ENCODE measurements at places on chromosomes 12 and 14.

GRCh38 chr12:106342397-106343213 is 14.9 kb upstream of the POLR3B start:
- DNase-seq, result peak; percentile 89

DNA sequence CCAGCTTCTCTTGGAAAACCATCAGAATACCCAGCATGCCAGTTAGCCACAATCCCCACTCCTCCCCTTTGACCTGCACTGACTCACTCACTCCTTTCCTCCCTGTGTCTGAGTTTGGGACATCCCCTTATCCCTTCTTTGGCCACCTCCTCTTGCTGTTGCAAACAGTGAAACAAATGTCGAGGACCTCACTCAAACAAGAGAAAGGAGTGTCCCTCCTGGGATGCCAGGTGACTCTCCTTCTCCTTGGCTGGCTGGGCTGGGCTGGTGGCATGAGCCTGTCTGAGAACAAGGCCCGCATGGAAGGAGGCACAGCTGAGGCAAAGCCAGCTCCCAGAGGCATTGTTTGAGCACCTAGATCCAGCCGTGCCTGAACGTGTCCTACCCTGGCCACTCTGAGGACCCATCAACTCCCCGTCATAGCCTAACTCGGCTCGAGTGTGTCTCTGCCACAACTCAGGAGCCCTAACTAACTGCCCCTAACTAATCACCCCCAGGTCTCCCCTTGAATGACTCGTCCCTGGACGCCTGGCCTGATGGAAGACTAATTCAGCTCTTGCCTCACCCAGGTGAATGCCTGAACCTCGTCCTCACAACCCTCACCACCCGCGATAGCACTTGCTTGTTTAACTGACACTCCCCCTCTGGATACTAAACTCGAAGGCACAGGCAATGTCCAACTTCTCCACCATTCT is 43.0 kb downstream of the NCOR2 start:
- peak; percentile 87 for DNase-seq

- peak; percentile 12 for DNase-seq
Measured at GRCh38 chr12:10867381-10867780, 16.7 kb downstream of the PRH1 start.

- DNase-seq, result no peak
Measured at GRCh38 chr14:62468946-62469345, 576.3 kb downstream of the KCNH5 start.

- DNase-seq, result peak; percentile 52
Measured at GRCh38 chr12:13566292-13566691, 369.8 kb downstream of the EMP1 start.

GRCh38 chr14:56964895-56965294 is 154.6 kb upstream of the OTX2 start:
- DNase-seq, result no peak

DNA sequence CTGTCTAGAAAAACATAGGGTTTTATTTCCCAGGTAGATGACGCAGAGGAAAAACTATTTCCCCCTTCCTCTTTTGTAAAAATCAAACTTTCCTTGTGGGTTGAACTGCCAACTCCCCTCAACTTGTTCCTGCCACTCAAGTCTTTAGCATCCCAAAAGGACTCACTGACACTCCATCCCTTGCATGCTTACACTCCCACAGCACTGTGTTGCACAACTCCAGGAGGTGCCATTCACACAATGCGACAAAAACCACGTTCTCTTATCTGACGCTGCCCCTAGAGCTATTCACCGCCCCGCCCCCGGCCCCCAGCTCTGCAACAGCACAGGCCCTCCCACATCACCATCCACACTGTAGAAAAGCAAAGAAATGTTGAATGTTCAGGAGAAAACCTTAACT is 16.9 kb upstream of the STON2 start:
- DNase-seq, result no peak

DNA sequence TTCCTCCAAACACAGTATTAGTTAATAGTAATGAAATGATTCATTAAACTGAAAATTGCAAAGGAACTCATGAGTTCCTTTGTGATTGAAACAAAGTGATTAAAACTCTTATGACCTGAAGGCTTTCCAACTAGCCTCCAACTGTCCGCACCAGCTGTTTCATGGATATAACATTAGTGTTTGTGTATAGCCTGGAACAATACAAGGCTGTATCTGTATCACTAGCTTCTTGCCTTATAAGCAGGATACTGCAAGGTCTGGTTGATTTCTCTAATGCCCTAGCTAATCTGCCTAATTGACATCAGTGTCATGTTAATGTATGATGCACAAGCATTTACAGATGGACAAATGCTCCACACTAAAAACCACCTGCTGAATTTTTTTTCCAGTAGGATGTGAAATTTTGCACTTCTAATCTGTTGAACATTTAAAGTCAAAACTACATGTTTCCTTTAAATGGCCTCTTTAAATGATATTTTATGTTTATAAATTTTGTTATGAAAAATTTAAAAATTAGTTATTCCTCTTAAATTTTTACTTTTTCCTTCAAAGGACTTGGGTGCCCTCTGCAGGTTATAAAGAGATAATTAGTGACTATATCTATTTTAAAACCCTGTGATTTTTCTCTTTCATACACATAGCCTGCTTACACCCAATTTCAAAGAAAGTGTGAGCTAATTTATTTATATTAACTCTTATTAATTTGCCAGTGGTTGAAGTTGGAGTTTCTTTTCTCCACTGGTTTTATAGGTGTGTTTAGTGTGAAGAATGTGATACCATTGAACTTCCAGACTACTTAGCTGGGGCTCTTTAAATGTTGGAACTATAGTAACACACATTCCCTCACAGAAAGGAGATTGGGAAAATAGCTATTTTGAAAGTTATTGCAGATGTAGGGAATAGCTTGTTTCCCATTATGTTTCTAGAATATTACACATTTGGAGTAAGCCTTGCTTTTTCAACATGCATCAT is 25.4 kb downstream of the AP5M1 start:
- DNase-seq, result peak; percentile 27

GRCh38 chr12:48545833-48546469 is 20.5 kb downstream of the OR8S1 start:
- no peak for DNase-seq

DNA sequence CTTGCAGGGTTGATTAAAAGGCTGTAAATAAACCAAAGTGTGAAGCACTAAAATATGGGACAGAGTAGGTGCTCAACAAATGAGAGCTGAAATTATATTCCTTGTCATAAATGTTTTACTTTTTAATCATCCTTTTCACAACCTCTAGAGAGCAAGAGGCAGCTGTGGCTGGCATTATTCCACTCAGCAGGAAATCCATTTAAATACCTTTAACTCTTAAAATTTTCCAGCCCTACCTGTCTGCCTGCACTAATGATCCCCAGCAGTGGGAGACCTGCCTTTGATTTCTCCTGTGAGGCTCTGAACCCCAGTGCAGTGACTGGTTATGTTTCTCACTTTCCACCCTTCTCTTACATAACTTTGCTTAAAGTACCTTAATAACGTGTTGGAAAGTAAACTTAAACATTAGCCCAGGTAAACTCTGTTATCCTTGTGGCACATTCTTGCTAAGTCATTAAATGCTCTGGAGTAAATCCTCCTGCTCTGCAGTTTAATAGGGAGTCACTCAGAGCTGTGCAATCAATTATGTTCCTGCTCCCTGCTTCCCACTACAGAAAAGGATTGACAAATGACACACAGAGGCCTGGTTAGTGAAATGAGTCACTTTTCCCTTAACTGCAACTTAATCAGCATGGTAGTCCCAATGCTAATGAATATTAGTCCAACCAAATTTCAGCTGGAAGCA is 755.7 kb upstream of the USP15 start:
- DNase-seq, result no peak
